ENCODE measurements at places on chromosomes 11 and 22. TPM values are rescaled to one million over a fixed set of nuclear protein-coding genes. Genes with fewer than 3 reads are reported as not detected.

Gene APOA1
- total RNA-seq: 2.3 TPM

Gene KLHDC7B
- total RNA-seq: not detected

Gene GNAZ
- total RNA-seq: 7.3 TPM

Gene OR6A2
- total RNA-seq: 0.28 TPM

Gene PIH1D2
- total RNA-seq: 0.91 TPM

Gene PRR5L
- 7.5 TPM for total RNA-seq

Gene SPECC1L
- total RNA-seq: 38.7 TPM

Gene C2CD3
- 24.4 TPM for total RNA-seq

Gene PI4KA
- total RNA-seq: 89.9 TPM

Gene SELENOO
- total RNA-seq: 28.9 TPM

Measured in adrenal gland (tissue), 19 donors.